ENCODE measurements at places on chromosomes 4 and X.

- peak; percentile 80 for DNase-seq
Observed at GRCh38 chr4:101205916-101206315, 141.4 kb downstream of the PPP3CA start.

GRCh38 chr4:118557298-118557851, 127.8 kb upstream of the METTL14 start:
- no peak for DNase-seq

DNA sequence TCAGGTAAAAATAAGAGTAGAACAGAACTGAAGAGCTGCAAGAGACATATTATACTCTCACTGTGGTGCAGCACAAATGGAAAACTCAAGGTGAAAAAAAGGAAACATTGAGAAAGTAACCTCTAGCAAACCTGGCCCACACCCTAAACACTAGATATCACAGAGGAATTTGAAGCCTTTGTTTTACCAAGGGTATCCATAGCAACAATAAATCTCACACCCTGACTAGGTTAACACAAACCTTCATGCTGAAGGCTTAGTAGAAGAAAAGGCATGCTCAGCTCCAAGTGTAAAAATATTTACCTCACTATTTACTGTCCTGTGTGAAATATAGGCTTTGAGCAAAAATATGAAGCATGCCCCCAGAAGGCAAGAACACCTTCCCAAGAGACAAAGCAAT, 61.9 kb upstream of the TAB3 start:
- DNase-seq, result no peak

DNA sequence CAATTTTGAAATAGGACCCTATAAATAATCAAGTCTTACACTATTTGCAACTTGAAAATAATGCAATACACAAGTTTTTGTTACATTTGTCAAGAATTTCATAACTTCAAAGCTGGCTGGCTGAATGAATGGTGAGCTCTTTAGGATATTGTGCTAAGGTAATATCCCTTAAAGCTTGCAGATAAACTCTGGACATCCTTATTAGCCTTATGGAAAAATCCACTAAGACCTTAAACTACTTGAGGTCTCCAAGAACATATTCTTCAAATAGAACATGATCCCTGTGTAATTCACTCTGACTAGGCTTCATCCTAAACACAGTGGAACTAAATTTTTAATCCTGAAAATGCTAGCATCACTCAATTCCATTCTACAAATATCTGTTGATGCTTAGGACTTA, 199.3 kb downstream of the PACRGL start:
- no peak for DNase-seq

- DNase-seq, result no peak
Observed at GRCh38 chrX:78957768-78958130, 12.6 kb downstream of the P2RY10 start.

DNA sequence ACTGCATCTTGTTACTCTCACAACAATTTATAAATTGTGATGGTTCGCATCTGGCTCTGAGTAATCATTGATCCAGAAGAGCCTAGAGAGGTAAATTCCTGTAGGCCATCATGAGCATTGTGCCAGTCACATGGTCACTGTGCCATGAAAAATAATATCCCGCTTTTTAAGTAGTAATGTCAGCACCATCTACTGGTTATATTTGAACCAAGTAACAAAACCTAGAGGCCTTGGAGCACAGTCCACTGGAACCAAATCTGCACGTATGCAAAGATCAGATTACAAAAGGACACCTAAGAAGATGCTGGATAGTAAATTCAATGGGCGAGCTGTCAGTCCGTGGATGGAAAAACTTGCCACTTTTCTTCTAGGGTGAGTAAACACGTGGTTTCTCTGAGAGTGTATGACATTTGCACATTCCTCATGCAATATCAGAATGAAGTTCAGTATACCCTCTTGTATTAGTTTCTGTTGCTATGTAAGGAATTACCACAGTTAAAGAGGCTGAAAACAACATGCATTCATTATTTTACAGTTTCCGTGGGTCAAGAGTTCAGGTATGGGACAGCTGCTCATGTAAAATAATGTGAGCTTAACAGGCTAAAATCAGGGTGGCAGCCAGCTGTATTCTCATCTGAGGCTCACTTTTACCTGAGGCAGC, 26.8 kb downstream of the FAM114A1 start:
- no peak for DNase-seq

- no peak for DNase-seq
Observed at GRCh38 chrX:110733166-110733565, 62.5 kb downstream of the CHRDL1 start.

GRCh38 chrX:151151665-151152267, 24.6 kb upstream of the GPR50 start:
- DNase-seq, result peak; percentile 17

DNA sequence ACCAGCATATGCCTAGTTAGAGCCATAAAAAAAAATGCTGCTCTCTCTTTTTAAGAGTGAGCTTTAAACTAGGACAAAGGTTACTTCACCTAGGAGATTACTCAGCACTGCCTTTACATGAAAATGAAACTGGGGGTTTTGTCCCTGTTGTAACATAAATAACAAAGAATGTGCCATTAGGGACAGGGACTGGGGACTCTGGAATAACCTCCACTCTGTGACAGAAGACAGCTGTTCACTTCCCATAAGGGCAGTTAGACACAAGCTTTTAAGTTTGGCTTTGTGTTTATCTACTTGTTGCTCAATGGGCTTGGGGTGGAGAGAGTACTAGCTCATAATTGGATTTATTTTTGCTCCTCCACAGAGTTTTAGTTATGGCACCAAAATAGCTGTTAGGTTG, 11.9 kb downstream of the ENPEP start:
- DNase-seq, result no peak

All from bone marrow (tissue), 2 donors.